ENCODE measurements at places on chromosomes 1 and 21. TPM values are rescaled to one million over a fixed set of nuclear protein-coding genes. Genes with fewer than 3 reads are reported as not detected.

The AXDND1 gene
- total RNA-seq: not detected

DNA sequence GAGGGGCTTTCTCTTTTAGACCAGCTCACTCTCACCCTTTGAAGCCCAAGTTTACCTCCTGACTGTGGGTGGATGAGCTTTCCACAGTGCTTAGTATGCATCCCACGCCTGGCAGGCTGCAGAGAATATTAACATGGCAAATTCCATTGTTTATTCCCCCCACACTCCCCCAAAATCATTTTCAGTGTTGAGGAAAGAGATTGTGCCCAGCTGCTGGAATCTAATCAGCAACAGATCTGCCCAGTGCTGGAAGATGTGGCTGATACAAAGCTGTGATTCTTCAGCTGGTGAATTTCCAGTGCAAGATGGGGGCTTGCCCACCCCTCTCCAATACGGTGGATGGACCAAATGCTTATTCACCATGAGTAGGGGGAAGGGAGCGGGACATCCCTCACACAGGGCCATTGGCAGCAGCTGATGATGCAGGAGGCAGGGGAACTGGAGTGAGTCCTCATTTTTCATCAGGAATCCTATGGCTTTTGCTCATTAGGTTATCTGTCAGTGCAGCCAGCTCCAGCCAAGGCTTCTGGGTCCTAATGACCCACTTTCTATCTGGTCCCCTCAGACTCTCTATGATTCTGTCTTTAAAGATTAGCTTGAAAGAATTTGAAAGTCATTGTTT lies 39.7 kb upstream of the KCNA3 start:
- no peak for DNase-seq

The PIP5K1A gene
- total RNA-seq: 28.3 TPM

The CD1E gene
- not detected for total RNA-seq

DNA sequence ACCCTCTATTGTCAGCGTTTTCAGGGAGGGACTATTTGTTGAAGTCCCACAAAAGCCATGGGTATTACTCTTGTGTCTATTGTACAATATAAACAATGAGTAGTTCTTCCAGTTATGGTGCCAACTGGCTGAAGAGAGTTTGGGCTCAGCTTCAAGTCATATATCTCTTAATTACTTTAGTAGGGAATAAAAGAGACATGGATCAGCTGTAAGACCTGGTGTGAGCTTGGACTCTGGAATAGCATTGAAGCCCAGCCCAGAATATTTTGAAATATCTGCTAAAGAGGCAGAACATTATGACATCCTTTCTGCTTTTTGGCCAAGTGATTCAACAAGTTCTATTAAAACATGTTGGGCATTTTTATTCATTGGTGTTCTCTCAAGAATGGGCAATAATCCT lies 224.9 kb downstream of the BACH1 start:
- peak; percentile 56 for DNase-seq

GRCh38 chr1:216805953-216806352 lies 82.7 kb upstream of the ESRRG start:
- DNase-seq: no peak

DNA sequence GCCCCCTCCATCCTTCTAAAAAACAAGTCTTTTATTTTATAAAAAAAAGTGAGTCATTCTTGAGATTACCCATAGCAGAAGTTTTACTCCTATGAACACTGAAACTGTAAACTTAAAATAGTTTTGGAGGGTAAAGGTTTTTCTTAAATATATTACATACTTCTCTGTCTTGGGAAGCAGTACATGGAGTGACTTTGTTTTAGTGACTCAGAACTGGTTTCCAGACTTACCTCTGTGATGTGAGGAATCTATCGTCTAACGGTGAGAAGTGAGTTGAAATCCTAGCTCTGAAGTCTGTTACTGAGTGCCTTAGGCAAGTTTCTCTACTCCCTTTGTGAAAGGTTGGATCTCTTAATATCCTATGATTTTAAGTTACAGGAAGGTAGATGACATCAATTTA lies 176.3 kb upstream of the POU3F1 start:
- no peak for DNase-seq

The SMCP gene
- not detected for total RNA-seq

GRCh38 chr1:184085667-184086066 lies 34.1 kb downstream of the TSEN15 start:
- no peak for DNase-seq

The DDR2 gene
- total RNA-seq: 51.2 TPM

DNA sequence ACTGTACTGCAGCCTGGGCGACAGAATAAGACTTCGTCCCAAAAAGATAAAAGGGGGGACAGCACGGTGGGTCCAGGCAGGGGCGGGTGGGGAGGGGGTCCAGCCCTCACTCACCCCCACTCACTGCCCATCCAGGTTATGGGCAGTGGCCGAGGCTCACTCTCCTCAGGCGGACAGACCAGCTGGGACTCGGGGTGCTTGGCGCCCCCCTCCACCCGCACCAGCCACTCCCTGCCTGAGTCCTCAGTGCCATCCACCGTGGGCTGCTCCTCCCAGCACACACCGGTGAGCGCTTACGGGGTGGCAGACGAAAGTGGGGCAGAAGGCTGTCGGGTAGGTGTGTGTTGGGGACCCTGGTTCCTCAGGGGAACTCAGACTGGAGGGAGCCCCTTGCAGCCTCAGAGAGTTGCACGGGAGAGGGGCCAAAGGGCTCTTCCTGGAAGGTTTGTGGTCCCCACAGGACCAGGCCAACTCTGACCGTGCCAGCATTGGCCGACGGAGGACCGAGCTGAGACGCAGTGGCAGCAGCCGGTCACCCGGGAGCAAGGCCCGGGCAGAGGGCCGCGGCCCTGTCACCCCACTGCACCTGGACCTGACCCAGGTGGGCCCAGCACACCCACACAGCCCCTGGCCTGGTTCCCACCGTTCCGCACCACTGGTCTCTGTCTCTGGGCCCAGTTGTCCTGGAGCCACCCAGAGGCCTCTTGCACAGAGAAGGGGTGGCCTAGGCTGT lies 6.6 kb downstream of the PLEKHN1 start:
- DNase-seq: no peak

- DNase-seq: no peak
Measured at GRCh38 chr1:233518344-233518743, 95.6 kb upstream of the KCNK1 start.

- DNase-seq: no peak
Measured at GRCh38 chr21:46397993-46398392, 60.7 kb upstream of the DIP2A start.

- no peak for DNase-seq
Measured at GRCh38 chr1:163203561-163203960, 845 bp upstream of the RGS5 start.

The LIN28A gene
- total RNA-seq: not detected

The KIAA0319L gene
- total RNA-seq: 27.8 TPM

DNA sequence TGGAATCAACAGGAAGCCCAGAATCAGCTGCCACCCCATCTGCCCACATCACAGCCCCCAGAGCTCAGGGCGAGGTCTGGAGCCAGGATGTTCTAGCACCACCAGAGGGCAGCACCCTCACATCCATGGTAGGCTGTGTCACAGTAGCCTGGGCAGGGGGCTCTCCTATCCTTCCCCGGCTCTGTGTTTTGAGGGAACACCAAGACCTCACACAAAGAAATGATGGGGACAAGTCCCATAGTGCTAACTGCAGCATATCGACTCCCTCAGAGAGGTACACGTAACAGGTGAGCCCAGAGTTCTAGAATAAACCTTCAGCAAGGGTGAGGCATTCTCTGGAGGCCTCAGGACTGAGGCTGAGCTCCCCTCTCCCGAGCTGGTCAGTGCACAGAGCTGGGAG lies 2.3 kb upstream of the KCNC4 start:
- peak; percentile 58 for DNase-seq

DNA sequence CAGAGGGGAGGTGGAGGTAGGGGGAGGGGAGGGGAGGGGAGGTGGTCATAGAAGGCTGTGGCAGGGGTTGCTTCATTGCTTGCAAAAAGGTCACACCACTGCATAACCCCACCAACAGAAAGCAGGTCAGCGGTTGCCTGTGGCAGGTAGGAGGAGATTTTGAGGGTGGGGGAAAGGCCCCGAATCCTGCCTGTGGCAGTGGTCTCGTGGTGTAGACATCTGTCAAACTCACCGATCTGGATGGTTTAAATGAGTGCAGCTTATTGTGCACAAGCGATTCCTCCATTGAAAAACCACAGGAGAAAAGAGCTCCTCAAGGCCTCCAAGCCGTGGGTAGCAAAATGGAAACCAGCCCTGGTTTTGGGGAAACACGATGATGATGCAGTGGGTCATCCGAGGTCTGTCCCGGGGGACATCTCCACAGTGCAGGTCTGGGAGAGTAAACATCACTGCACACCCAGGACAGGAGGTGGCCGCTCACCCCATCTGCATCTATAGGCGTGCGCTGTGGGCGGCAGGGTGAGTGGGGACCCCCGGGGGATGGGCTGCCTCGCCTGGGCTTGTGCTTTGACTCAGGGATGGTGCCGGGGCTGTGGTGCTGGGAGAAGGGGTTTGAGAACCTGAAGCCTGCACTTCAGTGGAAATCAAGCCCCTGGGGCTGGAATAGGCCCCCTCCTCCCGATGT lies 112.3 kb downstream of the CRYAA start:
- DNase-seq: no peak

The SELENBP1 gene
- total RNA-seq: 10.2 TPM

DNA sequence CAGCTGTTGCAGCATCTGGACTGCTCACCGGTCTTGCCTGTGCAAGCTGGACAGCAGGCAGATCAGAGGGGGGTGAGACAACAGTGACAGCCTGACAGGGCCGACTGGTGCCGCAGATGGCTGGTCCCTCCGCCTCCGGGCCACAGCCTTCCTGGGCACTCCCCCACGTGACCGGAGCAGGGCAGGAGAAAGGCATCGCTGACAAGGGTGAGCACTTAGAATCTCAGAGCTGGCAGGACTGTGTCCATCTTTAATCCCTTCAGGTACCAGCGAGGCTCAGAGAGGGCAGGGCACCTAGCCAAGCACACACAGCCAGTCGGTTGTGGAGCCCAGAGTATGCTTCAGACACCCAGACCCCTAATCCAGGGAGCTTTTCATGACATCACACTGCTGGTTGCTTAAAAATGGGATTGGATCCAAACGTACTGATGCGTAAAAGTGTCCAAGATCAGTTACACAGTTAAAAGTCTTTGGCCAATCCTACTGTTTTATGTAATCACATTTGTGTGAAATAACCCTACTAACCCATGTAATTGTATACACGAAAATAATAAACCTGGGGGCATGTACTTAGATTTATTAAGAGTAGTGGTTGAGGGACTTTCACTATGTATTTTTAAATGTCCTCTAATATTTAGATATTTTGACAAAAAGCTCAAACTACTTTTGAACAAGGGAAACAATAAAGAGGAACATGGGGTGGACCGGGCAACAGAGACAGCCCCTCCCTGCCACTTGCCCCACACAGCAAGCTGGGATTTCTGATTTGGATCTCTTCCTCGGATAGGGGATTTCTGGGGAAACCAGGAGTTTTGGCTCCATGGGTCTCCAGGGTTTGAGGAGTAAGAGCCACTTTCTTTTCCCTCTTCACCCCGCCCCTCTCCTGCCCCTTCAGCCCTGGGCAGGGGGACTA lies 758 bp upstream of the CNTN2 start:
- no peak for DNase-seq

The PRRX1 gene
- 1.2 TPM for total RNA-seq

The PLA2G2D gene
- not detected for total RNA-seq

The THEM5 gene
- total RNA-seq: not detected

DNA sequence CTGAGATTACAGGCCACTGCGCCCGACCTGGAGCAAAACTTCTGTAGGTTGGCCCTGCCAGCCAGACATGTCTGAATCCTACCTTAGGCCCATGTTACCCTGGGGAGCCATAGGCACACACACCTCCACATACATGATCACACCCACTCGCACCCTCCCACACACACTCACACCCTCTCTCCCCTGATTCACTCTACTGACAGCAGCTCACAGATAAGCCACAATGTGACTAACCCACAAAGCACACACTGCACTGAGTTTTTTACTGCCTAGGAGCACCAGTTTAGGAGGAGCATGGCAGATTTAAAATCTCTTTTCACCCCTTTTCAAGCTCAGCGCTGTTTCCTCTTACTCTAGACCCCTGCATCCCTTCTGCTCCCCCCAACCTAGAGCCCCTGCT lies 41.7 kb downstream of the SLC30A1 start:
- no peak for DNase-seq

The LCA5L gene
- total RNA-seq: 0.59 TPM

GRCh38 chr21:17658931-17659330 lies 46.2 kb upstream of the BTG3 start:
- DNase-seq: no peak

The SCNM1 gene
- 43.1 TPM for total RNA-seq

DNA sequence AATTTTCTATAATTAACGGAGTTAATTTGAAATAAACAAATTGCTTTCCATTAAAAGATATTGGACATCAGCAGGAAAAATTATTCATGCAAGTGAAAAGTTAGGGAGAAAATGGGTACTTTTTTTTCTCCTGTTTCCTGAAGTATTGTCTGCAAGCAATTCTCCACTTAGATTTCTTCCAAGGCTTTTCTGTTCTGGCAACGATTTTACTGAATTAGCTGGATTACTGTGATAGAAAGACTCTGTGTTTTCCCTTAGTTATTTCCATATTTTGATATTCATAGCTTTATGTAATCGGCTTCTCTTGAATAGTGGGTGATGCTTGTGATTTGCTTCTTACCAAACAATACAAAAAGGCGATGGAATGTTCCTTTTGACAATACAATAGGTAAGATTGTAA lies 1333.9 kb downstream of the AMY1C start:
- DNase-seq: no peak

- no peak for DNase-seq
Measured at GRCh38 chr1:192003295-192004077, 154.8 kb upstream of the RGS18 start.

GRCh38 chr21:27298465-27298864 lies 331.6 kb upstream of the ADAMTS5 start:
- no peak for DNase-seq

DNA sequence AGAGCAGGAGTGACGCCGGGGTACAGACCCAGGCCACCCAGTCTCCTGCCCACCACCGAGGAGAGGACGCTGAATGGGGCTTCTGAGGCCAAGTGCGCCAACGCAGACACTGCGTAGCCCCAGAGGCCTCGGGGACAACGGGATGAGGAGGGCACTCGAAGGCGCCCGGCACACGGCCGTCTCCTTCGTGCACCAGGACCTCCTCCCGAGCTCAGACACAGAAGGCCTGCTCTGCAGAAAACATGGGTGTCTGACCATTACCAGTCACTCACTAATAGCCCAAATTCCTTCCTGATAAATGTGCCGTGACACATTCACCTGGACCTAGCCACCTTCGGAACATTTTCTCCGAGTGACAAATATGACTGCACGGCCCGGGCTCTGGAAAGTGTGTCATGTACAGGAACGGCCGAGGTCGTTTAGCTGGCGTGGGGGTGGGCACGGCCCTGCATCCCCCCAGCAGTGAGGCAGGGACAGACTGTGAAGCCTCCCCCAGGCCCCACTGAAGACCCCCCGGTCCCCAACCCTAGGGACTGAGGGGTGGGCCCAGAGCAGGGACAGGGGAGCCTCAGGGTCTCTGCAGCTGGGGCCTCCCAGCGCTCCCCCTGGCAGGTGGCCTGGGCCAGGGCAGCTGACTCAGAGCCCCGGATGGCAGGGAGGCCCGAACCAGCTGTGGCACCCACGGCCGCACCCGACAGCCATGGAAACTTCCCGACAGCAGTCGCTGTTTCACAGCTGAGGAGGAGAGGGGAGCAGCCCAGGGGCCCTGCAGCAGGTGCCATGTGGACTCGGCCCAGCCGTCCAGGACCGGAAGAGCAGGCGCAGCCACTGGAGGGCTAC lies 16.7 kb upstream of the COL6A2 start:
- DNase-seq: peak; percentile 61

- DNase-seq: no peak
Measured at GRCh38 chr1:61839679-61840078, 97.4 kb downstream of the PATJ start.

- DNase-seq: no peak
Measured at GRCh38 chr1:186244825-186245224, 130.2 kb downstream of the TPR start.

The RAB3GAP2 gene
- 16.8 TPM for total RNA-seq
